HuH-7.5 (cell line): ENCODE measurements at places on chromosomes 2 and 18.

GRCh38 chr18:26432651-26433424 is 115.5 kb downstream of the KCTD1 start:
- DNase-seq = no peak

- DNase-seq = no peak
These were observed 33.4 kb downstream of the PAX8 start for GRCh38 chr2:113245276-113245711.

GRCh38 chr2:240369801-240370585 is 65.5 kb upstream of the GPC1 start:
- DNase-seq = peak; percentile 76

DNA sequence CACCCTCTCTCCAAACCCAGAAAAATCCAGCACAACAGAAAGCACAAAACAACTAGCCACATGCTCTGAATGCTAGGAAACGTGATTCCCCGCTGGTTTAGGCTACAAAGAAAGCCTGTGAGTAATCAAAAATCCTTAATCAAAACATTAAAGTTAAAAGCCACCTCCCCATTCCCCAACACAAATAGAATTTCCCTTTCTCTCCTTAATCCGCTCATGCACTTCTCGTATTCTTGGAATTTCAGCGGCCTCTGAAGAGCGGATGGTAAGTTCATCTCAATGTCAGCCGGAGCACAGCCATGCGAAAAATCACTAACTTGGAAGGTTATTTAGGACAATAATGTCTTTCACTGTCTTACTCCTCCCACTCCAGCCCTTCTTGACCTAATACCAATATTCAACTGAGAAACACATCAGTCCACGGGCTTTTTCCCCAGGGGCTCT is 126.7 kb downstream of the OSBPL1A start:
- DNase-seq = peak; percentile 8

DNA sequence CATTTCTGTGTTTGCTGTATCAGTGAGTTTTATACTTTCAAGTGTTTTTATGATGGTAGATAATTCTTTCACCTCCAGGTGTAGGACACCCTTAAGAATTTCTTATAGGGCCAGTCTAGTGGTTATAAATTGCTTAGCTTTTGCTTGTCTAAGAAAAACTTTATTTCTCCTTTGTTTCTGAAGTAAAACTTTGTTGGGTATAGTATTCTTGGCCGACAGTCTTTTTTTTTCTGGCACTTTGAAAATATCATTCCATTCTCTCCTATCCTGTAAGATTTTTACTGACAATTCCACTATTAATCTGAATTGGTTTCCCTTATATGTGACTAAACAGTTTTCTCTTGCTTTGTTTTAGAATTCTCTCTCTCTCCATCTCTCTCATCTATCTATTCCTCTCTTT is 118.7 kb upstream of the LRRTM4 start:
- no peak for DNase-seq

GRCh38 chr2:129888896-129889295 is 90.6 kb upstream of the RAB6C start:
- no peak for DNase-seq

DNA sequence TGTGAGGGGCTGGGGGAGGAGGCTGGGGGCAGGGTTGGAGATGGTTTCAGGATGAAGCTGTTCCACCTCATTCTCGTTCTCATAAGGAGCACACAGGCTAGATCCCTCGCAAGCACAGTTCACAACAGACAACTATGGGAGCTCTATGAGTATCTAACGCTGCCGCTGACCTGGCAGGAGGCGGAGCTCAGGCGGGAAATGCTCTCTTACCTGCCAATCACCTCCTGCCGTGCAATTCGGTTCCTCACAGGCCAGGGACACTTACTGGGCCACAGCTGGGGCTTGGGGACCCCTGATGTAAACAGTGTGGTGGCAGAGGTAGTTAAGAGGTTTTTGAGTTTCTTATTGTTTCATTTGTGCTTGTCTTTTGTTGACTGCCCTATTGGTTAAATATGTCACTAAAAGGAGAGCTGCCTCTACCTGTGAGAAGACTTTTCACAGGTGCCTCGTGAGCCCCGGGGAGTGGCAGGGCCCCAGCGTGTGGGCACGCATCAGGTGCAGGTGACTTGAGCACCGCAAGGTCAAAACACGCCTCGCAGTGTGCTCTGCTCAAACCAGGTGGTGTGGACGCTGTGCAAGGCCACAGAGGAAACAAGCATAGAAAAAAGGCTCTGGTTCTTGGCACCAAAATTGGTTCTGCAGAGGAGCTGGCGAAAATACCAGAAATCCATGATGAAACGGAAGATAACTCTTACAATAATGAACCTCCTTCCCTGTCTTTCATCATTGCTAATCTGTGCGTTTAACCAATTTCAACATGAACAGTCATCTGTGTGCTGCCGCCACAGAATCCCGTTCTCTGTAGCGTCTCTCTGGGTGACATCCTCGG is 10.2 kb downstream of the MLPH start:
- no peak for DNase-seq

DNA sequence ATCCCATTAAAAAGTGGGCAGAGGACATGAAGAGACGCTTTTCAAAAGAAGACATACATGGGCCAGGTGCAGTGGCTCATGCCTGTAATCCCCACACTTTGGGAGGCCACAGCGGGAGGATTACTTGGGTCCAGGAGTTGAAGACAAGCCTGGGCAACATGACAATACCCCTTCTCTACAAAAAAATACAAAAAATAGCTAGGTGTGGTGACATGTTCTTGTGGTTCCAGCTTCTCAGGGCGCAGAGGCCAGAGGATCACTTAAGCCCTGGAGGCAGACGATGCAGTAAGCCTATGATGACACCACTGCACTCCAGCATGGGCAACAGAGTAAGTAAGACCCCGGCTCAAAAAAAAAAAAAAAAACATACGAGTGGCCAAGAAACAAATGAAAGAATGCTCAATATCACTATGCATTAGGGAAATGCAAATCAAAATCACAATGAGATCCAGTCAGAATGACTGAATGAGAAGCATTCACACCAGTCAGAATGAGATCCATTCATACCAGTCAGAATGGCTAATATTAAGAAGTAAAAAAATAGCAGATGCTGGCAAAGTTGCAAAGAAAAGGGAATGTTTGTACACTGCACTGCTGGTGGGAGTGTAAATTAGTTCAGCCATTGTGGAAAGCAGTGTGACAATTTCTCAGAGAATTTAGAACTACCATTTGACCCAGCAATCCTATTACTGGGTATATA is 550.2 kb upstream of the SLC39A10 start:
- DNase-seq = no peak

- DNase-seq = no peak
These were observed 159.2 kb downstream of the GALNT3 start for GRCh38 chr2:165634855-165635254.

DNA sequence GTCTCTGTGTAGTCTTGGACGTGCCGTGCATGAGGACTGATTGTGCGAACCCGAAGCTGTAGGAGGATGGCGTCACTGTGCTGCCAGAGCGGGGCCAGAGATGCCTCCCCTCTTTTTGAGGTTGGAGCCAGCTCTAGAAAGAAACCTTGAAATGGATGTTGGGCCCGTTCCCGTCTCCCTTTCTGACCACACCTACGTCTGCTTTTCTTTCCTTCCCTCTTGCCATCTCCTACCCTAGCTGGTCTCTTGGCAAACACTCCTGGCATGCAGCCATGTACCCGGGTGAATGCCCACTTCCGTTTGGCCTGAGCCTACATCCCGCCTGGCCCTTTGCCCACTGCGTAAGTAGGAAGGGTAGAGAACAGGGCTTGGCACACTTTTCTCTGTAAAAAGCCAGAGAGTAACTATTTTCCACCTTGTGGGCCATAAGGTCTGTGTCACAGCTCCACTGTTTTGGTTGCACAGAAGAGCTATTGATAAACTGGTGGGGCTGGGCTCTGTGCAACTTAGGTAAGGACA is 37.4 kb downstream of the SH3BP4 start:
- no peak for DNase-seq

DNA sequence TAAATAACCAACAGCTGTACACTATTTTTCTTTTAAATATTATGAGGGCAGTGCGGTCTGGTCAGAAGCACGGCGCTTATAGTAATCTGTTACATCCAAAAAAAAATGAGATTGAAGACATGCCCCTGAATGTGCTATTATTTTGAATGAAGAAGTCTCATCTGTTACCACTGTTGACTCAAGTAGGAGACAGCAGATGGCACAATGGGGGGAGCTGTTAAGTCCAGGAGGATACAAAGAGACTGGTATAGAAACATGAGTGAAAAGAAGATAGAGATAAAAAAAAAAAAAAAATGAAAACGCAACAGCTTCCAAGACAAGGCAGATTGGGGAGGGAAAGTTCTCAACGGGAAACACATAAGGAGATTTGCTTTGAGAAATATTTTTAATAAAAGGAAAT is 425.5 kb upstream of the PKDCC start:
- DNase-seq = no peak

GRCh38 chr2:175275539-175275938 is 94.0 kb upstream of the ATP5MC3 start:
- DNase-seq = no peak

GRCh38 chr2:98072442-98072841 is 14.5 kb upstream of the VWA3B start:
- no peak for DNase-seq

DNA sequence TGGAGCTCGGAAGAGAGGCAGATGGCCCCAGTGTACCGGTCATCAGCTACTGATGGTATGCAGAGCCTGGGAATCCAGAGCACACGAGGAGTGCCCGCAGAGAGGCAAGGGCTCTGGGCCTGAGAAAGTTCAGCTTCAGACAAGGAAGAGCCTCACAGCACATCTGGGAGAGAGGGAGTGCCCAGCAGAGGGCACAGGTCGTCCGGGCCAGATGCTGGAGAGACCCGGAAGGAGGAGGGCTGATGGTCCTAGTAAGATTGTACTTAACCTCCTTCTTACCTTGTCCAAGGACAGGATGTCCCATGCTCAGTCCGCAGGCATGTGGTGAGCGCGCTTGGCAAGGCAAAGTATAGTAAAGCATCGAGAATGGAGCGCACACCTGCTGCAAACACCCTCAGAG is 24.4 kb upstream of the CHMP1B start:
- no peak for DNase-seq

DNA sequence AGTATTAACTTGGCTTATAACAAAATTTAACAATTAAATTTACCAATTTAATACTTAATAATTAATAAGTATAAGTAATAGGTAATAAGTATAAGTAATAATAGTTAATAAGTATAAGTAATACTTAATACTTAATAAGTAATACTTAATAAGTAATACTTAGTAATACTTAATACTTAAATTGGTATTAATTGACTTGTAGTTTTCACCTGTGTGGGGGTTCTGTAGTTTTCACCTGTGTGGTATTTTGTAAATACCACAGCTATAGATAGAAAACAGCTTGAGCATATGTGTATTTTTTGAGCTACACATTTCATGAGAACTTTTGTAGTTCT is 55.4 kb downstream of the MAPRE2 start:
- no peak for DNase-seq

DNA sequence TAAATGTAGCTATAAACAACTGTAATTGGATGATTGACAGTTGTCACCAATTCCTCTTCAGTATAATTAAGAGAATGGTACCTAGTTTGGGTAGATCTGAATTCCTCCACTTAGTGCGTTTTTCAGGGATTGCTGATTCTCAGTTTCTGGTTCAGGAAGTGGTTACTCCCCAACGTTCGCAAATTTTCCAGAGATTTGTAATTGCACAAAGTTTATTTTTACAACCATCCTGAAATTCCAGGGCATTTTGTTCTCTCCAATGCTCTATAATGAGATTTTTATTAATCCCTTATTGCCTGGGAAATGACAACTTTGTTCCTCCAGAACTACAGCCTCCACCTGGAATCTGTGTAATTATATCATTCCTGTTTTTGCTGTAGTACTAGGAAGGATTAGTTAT is 710.6 kb upstream of the ZEB2 start:
- no peak for DNase-seq

GRCh38 chr2:173130496-173131465 is 55.1 kb downstream of the MAP3K20 start:
- DNase-seq = no peak

- no peak for DNase-seq
These were observed 284.4 kb upstream of the RGPD4 start for GRCh38 chr2:107542314-107542740.

GRCh38 chr2:104774631-104775030 is 79.3 kb upstream of the POU3F3 start:
- no peak for DNase-seq

- no peak for DNase-seq
These were observed 132.7 kb upstream of the HS6ST1 start for GRCh38 chr2:128451084-128452023.

GRCh38 chr2:119774026-119774425 is 14.3 kb downstream of the PTPN4 start:
- DNase-seq = no peak
